NCI-H187 (cell line): ENCODE measurements at places on chromosomes 4 and X.

GRCh38 chr4:11438647-11439046 lies 10.0 kb upstream of the HS3ST1 start:
- DNase-seq, result no peak

DNA sequence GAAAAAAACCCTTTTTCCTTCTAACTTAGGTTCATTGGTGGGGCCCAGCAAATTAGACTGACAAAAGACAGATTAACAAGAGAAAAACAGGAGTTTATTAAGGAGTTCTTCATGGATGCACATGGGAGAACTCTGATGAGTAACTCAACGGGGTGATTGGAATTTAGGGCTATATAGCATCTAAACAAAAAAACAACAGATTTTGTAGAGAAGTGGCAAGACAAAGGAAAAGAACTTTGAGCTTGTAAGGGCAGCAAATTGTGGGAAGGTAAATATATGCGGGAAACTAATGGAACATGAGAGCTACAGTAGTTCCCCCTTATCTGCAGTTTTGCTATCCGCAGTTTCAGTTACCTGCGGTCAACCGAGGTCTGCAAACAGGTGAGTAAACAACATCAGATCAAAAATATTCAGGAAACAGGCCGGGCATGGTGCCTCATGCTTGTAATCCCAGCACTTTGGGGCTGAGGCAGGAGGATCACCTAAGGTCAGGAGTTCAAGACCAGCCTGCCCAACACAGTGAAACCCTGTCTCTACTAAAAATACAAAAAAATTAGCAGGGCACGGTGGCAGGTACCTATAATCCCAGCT lies 573.6 kb downstream of the ADGRL3 start:
- no peak for DNase-seq

DNA sequence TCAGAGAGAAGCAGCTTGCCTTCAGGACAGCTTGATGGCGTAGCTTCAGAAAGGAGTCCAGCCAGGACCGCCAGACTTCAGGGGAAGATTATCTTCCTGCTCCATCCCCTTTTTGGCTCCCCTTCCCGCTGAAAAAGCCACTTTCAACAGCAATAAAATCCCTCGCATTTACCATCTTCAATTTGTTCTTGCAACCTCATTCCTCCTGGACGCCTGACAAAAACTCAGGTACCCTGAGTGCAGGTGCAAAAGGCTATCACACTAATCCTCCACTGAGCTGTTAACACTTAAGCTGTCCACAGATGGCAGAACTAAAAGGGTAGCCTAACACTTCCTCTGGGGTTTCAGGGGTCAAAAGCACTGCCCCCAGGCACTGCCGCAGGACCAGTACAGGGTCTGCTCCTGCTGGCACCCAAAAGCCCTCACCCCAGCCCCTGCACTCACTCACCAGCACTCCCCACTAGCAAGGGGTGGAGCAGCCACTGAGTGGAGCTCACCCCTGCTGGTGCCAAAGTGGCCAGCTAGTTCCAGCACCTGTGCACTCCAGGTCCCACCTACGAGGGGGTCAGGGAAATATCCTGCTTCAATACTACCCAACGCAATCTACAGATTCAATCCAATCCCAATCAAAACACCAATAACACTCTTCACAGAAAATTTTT lies 145.8 kb downstream of the ADGRA3 start:
- DNase-seq, result no peak

- DNase-seq, result no peak
Measured at GRCh38 chr4:122716825-122717448, 15.6 kb upstream of the BBS12 start.

GRCh38 chr4:74845834-74846233 lies 51.5 kb upstream of the BTC start:
- no peak for DNase-seq

DNA sequence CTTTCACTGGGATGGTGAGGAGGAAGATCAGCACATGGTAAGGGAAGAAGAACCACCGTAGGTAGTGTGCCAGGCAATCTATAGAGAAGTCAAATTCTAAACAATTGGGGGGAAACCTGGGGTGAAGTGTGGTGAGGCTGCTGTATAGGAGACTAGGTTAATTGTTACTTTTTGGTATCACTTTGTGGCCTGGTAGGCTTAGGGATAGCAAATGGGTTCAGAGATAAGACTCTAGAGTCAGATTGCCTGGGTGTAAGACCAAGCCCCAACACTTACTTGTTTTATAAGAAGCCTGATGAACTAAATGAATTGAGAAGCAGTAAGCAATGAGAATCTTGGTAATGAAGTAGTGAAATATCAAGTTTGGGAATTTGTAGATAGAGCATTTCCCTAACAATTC lies 8.7 kb downstream of the SMAD1 start:
- no peak for DNase-seq

DNA sequence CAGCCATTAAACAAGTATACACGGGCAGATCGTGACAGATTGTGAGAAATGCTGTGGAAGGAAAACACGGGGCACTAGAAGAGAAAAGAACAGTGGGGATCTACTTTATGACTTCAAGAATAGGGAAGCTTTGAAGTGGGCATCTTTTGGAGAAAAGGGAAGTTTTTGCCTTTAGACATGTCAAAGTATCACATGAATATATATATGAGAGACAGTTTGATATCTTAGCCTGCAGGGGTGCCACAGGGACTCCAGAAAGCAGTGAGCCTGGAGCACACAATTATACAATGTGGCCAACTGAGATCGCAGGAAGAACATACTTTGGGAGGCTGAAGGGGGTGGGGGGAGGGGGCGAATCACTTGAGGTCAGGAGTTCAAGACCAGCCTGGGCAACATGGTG lies 35.7 kb downstream of the RELL1 start:
- DNase-seq, result no peak

- DNase-seq, result no peak
Measured at GRCh38 chrX:131671735-131672134, 127.9 kb downstream of the OR13H1 start.

DNA sequence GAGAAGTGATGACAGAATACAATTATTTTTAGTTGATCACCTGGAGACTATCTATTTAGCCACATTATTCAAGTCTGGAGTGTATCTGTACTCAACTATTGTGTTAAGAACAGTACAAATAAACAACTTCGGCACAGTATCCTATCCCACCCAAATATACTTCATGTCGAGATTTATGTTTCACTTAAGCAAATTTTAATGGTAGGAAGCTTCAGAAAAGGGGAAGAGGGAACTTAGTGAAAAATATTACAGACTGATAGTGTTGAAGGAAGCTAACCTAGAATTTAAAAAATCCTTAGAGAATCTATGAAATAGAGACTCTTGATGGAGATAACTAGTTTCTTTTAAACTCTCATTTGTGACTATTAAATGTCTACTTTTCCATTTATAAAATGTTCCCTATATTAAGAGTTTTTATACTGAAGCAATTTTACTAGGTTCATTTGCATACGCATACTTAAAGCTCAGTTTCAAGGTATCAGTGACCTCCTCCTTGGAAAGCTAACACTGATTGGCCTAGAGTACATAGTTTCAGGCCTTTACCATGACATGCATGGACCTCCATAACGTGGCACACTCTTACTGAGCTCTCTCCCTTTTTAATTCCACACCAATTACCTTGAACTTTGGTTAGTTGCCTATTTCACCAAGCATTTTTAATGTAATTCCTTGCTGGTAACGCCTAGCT lies 197.7 kb downstream of the CAMK2D start:
- DNase-seq, result no peak

- DNase-seq, result no peak
Measured at GRCh38 chr4:111434586-111434985, 710.7 kb upstream of the FAM241A start.

- no peak for DNase-seq
Measured at GRCh38 chrX:63739885-63740284, 45.1 kb downstream of the ARHGEF9 start.
